ENCODE measurements at places on chromosomes 3 and 15.

GRCh38 chr3:30628205-30628900, 22.0 kb downstream of the TGFBR2 start:
- peaks cover 4% of the 10 kb centered on the region for H3K36me3 ChIP-seq
- no peak for DNase-seq
- no peaks in the 10 kb centered on the region for H3K27me3 ChIP-seq
- peak overlapping the region; percentile 61 for H3K27ac ChIP-seq
- H3K4me3 ChIP-seq: no peak overlapping the region

DNA sequence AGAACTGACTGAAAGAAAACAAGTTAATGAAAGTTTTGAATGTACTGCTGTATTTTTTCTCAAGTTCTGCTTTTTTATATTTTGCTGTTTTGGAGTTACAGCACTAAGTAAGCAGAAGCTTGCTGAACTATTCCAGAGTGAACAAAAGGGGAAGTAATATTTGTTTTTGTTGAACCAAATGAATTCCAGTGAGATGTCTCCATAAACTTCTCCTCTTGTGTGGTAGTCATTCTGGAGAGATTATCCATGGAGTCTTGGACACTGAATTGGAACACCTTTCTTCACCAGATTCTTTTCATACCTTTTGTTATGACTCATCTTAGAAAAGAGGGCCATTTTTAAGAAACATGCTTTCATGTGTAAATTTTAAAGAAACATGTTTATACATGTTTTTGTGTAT, 8.8 kb downstream of the ANKUB1 start:
- no peaks in the 10 kb centered on the region for H3K36me3 ChIP-seq
- no peak overlapping the region for H3K4me3 ChIP-seq
- H3K27ac ChIP-seq: no peak overlapping the region
- H3K4me1 ChIP-seq: no peaks in the 10 kb centered on the region

DNA sequence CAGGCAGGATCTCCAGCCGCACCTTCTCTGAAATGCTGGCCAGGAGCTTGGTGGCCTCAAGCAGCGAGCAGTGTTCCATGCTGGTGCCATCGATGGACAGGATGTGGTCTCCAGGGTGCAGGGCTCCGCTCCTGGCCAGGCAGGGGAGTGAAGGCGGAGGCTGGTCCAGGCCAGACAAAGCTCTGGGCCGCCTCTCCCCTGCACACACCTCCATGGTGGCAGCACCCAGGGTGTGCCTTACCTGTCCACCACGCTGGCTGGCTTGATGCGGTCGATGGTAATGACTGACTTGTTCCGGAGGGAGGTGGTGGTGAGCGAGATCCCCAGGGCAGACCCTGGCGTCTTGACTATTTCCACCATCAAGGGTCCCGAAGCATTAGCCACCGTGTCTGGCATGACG, 20.0 kb downstream of the GRIP2 start:
- H3K27me3 ChIP-seq: no peaks in the 10 kb centered on the region
- no peak for DNase-seq
- no peaks in the 10 kb centered on the region for H3K36me3 ChIP-seq

- H3K27ac ChIP-seq: no peak overlapping the region
- no peak for DNase-seq
- H3K36me3 ChIP-seq: peaks cover 18% of the 10 kb centered on the region
- no peaks in the 10 kb centered on the region for H3K4me1 ChIP-seq
- H3K4me3 ChIP-seq: no peak overlapping the region
- no peaks in the 10 kb centered on the region for H3K27me3 ChIP-seq
Observed at GRCh38 chr3:197539651-197540051, 16.1 kb downstream of the BDH1 start.

DNA sequence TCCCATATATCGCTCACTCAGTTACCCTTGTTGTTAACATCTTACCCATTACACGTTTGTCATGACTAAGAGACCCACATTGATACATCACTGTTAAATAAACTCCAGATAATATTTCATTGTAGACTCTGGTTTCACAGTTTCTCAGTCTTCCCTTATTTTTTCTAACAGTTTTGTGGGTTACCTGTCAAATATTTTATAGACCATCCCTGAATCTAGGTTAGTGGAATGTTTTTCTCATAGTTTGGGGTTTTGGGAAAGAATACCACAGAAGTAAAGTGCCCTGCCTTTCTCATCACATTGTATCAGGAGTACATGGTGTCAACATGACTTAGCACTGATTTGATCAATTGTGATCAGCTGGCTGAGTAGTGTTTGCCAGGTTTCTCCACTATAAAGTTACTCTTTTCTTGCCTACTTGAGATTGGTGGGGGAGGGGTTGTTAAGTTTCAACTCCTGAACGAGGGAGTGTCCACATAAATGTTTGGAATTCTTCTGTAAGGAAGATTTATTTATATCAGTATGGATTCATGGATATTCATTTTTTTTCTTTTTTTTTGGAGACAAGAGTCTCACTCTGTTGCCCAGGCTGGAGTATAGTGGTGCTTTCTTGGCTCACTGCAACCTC, 25.9 kb downstream of the RNF111 start:
- H3K4me3 ChIP-seq: no peak overlapping the region
- H3K27me3 ChIP-seq: no peaks in the 10 kb centered on the region
- H3K4me1 ChIP-seq: no peaks in the 10 kb centered on the region
- no peak for DNase-seq

DNA sequence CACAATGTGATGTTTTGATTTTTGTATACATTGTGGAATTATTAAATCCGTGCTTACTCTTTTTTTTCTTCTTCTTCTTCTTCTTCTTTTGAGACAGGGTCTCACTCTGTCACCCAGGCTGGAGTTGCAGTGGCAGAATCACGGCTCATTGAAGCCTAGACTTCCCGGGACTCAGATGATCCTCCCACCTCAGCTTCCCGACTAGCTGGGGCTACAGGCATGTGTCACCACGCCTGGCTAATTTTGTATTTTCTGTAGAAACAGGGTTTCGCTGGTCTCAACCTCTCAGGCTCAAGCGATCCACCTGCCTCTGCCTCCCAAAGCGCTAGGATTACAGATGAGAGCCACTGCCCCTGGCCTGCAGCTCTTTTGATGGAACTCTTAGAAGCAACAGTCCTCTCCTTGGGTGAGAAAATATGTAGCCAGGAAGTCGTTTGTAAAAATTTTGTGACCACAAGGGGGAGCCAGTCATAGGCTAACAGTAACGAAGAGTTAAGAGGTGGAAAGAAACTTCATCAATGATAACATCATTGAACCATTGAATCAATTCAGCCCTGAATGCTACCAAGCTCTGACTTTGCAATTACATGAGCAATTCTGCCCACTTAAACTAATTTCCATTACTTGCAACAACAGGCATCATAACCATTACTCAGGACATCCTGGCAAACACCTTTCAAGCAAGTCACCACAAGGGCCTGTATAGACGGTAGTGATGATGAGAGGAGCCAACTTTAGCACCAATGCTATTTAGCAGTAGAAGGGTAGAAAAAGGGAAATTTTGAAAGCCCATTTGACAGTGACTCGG, 16.7 kb upstream of the CMTM7 start:
- no peaks in the 10 kb centered on the region for H3K27me3 ChIP-seq
- peaks cover 9% of the 10 kb centered on the region for H3K4me1 ChIP-seq
- DNase-seq: no peak
- no peak overlapping the region for H3K4me3 ChIP-seq
- no peak overlapping the region for H3K27ac ChIP-seq
- H3K36me3 ChIP-seq: no peaks in the 10 kb centered on the region

GRCh38 chr3:50371133-50371685, 11.9 kb upstream of the TMEM115 start:
- no peaks in the 10 kb centered on the region for H3K36me3 ChIP-seq
- H3K27ac ChIP-seq: no peak overlapping the region
- DNase-seq: no peak
- no peak overlapping the region for H3K4me3 ChIP-seq

GRCh38 chr3:9627901-9628633, 21.2 kb upstream of the MTMR14 start:
- no peaks in the 10 kb centered on the region for H3K36me3 ChIP-seq
- no peak overlapping the region for H3K4me3 ChIP-seq

- no peaks in the 10 kb centered on the region for H3K36me3 ChIP-seq
- H3K27me3 ChIP-seq: peaks cover 17% of the 10 kb centered on the region
- H3K27ac ChIP-seq: no peak overlapping the region
- no peak for DNase-seq
- no peak overlapping the region for H3K4me3 ChIP-seq
- no peaks in the 10 kb centered on the region for H3K4me1 ChIP-seq
Observed at GRCh38 chr15:84081391-84082168, 154.0 kb upstream of the GOLGA6L4 start.

GRCh38 chr3:131329774-131330173, 51.8 kb upstream of the NUDT16 start:
- no peaks in the 10 kb centered on the region for H3K4me1 ChIP-seq
- H3K27ac ChIP-seq: no peak overlapping the region
- no peak for DNase-seq
- no peak overlapping the region for H3K4me3 ChIP-seq
- H3K36me3 ChIP-seq: no peaks in the 10 kb centered on the region
- no peaks in the 10 kb centered on the region for H3K27me3 ChIP-seq

DNA sequence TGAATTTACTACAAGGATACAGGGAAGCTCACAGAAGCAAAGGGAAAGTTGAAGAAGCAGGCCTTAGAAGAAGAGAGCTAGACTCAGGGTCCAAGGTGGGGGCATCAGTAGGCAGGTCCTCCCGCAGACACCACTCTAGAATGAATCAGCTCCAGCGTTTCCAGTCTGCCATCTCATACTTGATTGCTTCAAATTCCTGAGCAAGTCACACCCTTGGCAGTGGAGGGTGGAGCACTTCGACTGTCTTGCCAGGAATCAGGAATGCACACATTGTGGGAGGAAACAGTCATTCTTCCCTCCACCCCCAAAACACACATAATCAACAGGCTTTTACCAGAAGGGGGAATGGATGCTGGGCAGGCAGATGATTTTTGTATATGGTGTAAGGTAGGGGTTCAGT, 78.5 kb downstream of the CHCHD6 start:
- peaks cover 8% of the 10 kb centered on the region for H3K36me3 ChIP-seq
- H3K27me3 ChIP-seq: no peaks in the 10 kb centered on the region
- no peak overlapping the region for H3K27ac ChIP-seq
- no peaks in the 10 kb centered on the region for H3K4me1 ChIP-seq

GRCh38 chr15:79101866-79102581, 11.4 kb upstream of the RASGRF1 start:
- DNase-seq: no peak
- H3K4me1 ChIP-seq: no peaks in the 10 kb centered on the region
- no peaks in the 10 kb centered on the region for H3K36me3 ChIP-seq
- no peak overlapping the region for H3K4me3 ChIP-seq

- peaks cover 2% of the 10 kb centered on the region for H3K4me1 ChIP-seq
- no peak overlapping the region for H3K27ac ChIP-seq
- no peaks in the 10 kb centered on the region for H3K36me3 ChIP-seq
- no peak for DNase-seq
- no peaks in the 10 kb centered on the region for H3K27me3 ChIP-seq
Observed at GRCh38 chr15:99681990-99682389, 51.2 kb downstream of the LYSMD4 start.

DNA sequence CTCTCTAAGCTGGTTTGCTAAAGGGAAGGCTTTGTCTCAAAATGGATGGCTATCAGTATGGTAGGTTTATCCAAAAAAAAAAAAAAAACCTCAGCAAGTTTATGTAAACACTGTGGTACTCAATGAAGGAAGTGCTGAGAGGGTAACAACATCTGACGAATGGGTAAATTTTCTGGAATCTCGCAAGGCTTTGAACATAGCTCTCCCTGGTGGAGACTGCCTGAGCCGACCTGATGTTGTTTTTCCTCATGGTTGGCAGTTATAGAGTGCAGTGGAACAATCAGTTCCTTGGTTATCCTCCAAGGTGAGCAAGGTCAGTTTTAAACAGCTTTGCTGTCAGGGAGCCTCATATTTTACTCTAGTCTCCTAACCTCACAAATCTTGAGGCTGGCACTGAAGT, 94.6 kb downstream of the ZPLD1 start:
- H3K4me3 ChIP-seq: no peak overlapping the region
- no peaks in the 10 kb centered on the region for H3K4me1 ChIP-seq
- no peak for DNase-seq
- H3K36me3 ChIP-seq: no peaks in the 10 kb centered on the region
- no peaks in the 10 kb centered on the region for H3K27me3 ChIP-seq

DNA sequence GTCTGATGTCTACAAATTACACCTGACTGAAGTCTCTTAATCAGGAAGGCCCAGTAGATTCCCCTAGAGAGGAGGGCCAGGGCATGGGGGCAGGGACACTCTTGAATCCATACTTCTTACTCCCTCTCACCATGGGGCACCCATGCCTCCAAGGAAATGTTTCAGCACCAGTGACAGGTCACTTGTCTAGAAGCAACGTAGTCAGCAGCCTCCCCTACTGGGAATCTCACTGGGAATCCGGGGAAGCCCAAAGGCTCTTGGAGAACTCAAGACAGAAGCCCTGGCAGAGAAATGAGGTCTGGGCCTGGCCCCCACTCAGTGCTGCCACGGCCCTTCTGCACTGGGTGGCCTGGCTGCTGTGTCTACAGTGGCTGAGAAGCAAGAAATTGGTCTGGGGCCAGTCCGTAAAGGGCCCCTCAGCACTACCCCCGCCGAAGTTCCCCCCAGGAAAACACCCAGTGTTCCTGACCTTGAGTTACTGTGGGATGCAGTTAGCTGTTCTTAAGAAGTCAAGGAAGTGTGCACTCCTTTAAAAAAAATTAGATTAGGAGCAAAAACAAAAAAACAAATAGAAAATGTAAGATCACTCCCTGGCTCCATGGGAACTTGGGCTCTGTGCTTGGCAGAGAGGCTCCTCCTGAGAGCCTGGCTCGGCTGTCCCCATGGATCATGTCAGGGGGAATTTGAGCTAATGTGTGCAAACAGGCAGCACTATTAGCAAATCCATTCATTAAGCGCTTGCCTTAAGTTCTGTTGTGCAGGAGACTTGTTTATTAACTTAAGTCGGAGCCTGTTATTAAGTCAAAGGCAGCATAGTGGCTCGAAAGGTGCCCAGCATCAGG, 5.4 kb upstream of the LINGO1 start:
- peaks cover 18% of the 10 kb centered on the region for H3K27me3 ChIP-seq
- no peak for DNase-seq
- peaks cover 13% of the 10 kb centered on the region for H3K4me1 ChIP-seq
- no peaks in the 10 kb centered on the region for H3K36me3 ChIP-seq
- H3K27ac ChIP-seq: no peak overlapping the region
- no peak overlapping the region for H3K4me3 ChIP-seq
